Common myeloid progenitor, CD34-positive (primary cell): ENCODE measurements at places on chromosomes 6 and 20.

GRCh38 chr6:23465912-23466311 is 660.1 kb upstream of the NRSN1 start:
- H3K4me1 ChIP-seq = no peaks in the 10 kb centered on the region
- no peak for DNase-seq
- H3K36me3 ChIP-seq = no peaks in the 10 kb centered on the region
- no peaks in the 10 kb centered on the region for H3K27me3 ChIP-seq
- no peak overlapping the region for H3K27ac ChIP-seq

DNA sequence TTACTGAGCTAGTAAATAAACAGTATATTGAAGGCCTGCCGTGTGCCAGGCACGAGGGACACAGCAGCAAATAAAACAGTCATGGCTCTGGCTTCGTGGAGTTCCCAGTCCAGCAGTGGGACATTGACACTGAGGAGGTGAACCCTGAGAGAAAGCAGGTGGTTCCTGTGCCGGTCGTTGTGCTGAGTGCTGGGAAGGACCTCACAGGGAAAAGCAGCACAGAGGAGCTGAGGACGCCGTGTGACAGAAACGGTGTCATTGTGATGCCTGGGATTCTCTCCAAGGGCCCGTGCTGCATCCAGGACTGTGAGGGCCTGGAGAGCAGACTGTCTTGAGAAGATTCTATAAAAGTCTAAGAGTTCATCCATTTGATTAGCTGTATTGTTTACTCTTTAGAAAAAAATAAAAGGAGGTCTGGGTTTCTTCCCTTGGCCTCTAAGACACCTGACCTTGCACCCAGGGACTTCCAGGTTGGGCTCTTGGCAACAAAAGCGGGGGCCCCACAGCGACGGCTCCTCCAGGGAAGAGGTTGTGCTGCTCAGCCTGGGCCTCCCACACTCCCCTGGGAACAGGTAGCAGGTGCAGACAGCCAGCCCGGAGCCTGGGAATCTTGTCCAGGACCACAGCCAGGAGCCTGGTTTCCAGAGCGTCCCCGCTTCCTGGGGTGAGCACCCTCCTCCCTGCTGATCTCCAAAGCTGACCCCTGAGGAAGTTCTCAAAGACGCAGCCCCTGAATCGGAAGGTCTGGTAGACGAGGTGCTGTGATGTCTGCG is 251.2 kb upstream of the PMEPA1 start:
- H3K27me3 ChIP-seq = no peaks in the 10 kb centered on the region
- H3K4me1 ChIP-seq = no peaks in the 10 kb centered on the region
- no peak overlapping the region for H3K4me3 ChIP-seq

- peaks cover 2% of the 10 kb centered on the region for H3K27me3 ChIP-seq
- H3K27ac ChIP-seq = no peak overlapping the region
- H3K36me3 ChIP-seq = no peaks in the 10 kb centered on the region
- H3K4me3 ChIP-seq = no peak overlapping the region
Observed at GRCh38 chr6:166202321-166202733, 34.7 kb upstream of the TBXT start.

DNA sequence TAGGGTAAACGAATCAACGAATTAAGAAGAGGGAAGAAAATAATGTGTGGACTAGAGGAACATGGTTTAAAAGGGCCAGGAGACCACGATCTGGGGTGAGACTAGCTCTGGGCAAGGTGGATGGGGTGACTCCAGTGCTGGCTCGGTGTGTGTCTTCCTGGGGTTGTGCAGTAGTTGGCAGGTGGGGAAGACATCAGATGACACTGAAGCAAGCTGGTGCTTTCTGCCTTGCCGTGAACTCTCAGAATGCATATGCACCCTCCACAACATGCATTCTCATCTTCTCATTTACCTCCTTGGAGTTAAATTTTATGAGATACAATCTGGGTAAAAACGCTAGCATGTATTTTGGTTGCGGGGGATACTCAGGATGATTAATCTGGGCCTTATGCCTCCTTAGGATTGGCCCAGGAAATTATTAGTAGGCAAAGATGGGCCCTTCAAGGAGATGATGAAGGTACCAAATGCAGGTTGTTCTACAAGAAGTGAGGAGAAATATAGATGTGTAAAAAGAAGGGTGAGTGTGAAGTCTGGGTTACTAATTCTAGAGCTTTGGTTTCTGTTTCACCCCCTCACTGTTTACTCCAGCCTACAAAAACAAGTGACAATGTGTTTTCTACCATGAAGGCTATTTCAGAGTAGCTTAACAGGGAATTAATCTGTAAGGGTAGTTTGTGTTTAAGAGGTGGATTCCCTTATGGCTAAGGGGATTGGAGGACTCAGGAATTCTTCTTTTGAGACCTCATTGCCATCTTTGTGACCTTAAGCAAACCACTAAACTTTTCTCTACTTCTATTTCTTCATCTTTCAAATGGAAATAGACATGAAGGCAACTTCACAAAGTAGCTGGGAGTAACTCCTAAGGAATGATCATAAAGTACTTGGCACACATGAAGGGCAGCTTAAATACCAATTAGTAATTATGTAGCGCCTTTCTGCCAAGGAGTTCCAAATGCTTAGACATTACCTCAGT is 71.0 kb upstream of the SUPT3H start:
- peaks cover 60% of the 10 kb centered on the region for H3K36me3 ChIP-seq
- no peak overlapping the region for H3K4me3 ChIP-seq
- H3K4me1 ChIP-seq = peaks cover 31% of the 10 kb centered on the region

GRCh38 chr6:101458826-101459225 is 65.3 kb downstream of the GRIK2 start:
- H3K27me3 ChIP-seq = no peaks in the 10 kb centered on the region
- no peak overlapping the region for H3K4me3 ChIP-seq
- no peaks in the 10 kb centered on the region for H3K36me3 ChIP-seq
- DNase-seq = no peak
- H3K27ac ChIP-seq = no peak overlapping the region
- no peaks in the 10 kb centered on the region for H3K4me1 ChIP-seq

GRCh38 chr20:21181028-21181427 is 55.1 kb downstream of the KIZ start:
- H3K4me3 ChIP-seq = no peak overlapping the region
- no peak for DNase-seq
- no peak overlapping the region for H3K27ac ChIP-seq
- H3K27me3 ChIP-seq = no peaks in the 10 kb centered on the region
- H3K36me3 ChIP-seq = no peaks in the 10 kb centered on the region

GRCh38 chr20:47418069-47418757 is 61.7 kb upstream of the ZMYND8 start:
- H3K27me3 ChIP-seq = no peaks in the 10 kb centered on the region
- no peak overlapping the region for H3K27ac ChIP-seq

DNA sequence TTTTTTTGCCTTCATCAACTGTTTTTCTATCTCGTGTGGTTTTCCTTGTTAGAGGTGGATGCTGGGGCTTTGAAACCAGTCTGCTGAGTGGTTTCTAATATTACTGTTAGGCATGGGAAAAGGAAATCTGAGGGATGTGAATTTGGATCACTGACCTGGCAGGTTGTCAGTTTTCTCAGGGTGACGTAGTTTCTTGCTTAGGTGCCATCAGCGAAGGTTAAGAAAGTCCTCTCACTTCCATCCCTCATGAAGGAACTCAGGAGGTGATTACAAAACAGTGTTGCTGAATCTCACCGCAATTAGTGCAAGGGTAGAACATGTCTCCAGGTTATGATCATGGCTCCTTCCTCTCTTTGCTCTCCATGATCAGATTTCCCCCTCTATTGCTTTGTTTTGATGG is 135.9 kb downstream of the SOX4 start:
- H3K4me1 ChIP-seq = no peaks in the 10 kb centered on the region
- H3K4me3 ChIP-seq = no peak overlapping the region
- no peak overlapping the region for H3K27ac ChIP-seq
- H3K36me3 ChIP-seq = peaks cover 3% of the 10 kb centered on the region
- DNase-seq = no peak

- no peak for DNase-seq
- no peak overlapping the region for H3K27ac ChIP-seq
- H3K4me1 ChIP-seq = peaks cover 5% of the 10 kb centered on the region
- H3K27me3 ChIP-seq = no peaks in the 10 kb centered on the region
Observed at GRCh38 chr6:164398647-164399046, 910.8 kb downstream of the C6orf118 start.

- DNase-seq = no peak
- H3K4me1 ChIP-seq = no peaks in the 10 kb centered on the region
Observed at GRCh38 chr20:24411003-24411833, 58.2 kb upstream of the SYNDIG1 start.

DNA sequence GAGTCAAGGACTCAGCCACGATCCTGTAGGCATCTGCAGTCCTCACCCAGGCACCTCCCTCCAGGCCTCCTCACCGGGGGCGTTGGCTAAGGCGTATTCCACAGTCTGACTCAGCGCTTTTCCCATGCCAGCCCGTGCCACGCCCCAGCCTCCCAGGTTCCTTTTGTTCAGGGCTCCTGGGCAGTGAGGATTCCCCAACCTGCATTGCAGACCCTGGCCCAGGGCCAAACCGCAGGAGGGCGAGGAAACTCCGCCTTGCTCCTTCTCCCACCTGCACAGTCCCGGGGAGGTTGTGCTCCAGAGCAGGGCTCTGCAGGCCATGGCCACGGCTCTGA is 202.8 kb upstream of the CST7 start:
- H3K27me3 ChIP-seq = no peaks in the 10 kb centered on the region
- no peak overlapping the region for H3K27ac ChIP-seq
- H3K4me3 ChIP-seq = no peak overlapping the region
- no peaks in the 10 kb centered on the region for H3K36me3 ChIP-seq
- no peaks in the 10 kb centered on the region for H3K4me1 ChIP-seq
